HuH-7.5 (cell line): ENCODE measurements at places on chromosomes 13 and 19.

- DNase-seq, result no peak
Measured at GRCh38 chr19:2740314-2740656, 468 bp upstream of the SLC39A3 start.

DNA sequence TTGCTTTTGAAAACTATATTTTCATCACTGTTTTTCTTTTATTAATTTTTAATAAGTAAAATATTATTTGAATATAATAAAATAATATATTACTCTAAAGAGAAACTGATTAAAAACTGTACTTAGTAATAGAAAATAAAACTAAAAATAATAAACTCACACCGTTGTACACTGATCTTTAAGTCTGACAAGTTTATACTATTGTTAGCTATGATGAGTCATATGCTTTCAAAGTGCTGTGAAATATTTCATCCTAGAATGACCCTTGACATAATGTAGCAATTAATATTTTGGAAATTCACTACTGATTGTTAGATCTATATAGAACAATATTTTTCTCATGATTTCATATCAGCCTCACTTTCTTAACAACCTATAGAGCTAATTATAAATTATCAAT, 1040.6 kb upstream of the SPRY2 start:
- DNase-seq, result no peak

GRCh38 chr13:82687884-82688283, 1194.4 kb downstream of the SLITRK1 start:
- no peak for DNase-seq

GRCh38 chr19:33248104-33248503, 22.5 kb upstream of the SLC7A10 start:
- no peak for DNase-seq

- no peak for DNase-seq
Measured at GRCh38 chr13:23949200-23949599, 51.9 kb upstream of the C1QTNF9B start.

DNA sequence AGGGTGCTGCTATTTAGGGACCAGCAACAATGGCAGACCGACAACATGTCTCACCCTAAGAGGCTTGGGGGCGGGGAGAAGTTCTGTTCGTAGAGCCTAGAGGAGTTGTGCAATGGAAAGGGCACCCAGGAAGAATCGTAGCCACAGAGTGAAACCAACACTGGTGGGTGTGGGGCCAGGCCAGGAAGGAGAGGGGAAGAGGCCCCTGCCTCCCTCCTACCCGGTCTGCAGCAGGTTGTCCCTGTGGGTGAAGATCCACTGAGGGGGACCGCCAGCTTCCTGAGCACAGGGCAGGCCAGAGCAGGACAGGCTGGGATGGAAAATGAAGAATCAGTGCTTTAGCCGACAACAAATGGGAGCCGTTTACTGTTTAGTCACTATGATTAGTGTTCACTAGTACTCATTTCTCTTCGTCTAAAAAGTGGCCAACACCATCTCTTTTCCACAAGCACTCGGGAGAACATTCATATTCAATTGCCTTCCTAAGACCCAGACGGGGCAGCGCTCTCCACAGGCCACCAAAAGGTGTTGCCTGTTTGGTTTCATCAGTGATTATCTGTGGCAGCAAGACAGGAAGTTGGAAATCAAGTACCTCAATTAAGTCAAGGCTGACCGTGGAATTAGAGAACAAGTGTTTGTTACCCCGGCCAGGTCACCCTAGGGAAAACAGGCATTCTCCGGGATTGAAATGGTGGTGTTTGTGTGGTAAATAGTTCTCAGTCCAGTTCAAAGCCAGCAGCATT, 1.1 kb upstream of the ATP11A start:
- DNase-seq, result peak; percentile 30

GRCh38 chr19:11465600-11465999, 15.2 kb downstream of the ELAVL3 start:
- DNase-seq, result no peak

GRCh38 chr19:13881251-13881691, 4.3 kb downstream of the NANOS3 start:
- DNase-seq, result no peak

DNA sequence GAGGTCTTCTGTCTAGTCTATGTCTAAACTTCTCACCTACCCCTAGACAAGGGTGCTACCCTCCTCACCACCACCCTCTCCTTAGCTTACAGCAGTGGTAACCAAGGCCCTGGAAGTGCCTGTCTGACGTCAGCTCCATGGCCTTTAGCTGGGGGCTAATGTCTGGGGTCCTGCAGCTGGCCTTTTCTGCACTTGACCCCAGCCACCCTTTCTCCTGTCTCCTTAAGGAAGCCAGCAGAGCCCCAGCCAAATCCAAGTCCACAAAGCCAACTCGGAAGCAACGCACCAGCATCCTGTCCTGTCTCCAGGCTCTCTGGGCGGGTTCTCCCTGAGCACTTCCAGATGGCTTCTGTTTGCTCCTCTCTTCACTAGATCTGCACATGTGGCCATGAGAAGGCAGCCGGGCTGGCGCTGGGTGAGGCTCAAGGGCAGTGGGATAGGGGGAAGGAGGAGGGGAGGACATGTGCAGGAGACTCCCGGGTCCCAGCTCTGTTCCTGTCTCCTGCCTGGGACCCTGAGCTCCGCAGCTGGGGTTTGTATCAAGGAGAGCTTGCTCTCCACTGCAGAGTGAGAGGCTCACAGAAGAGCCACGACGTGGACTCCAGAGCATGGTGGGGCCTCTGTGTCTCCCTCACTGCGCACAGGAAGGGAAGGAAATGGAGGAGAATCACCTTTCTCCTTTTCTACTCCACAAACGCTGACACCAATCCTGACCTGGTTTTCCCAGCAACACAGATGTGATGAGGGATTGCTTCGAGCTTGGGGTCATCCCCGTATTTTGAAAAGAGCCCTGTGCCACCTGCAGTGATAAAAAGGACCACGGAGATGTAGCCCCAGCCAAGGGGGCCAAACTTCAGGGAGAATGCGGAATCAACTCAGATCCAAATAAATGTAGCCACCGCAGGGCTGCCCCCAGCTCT, 204.2 kb downstream of the USP12 start:
- DNase-seq, result no peak

GRCh38 chr19:55304279-55304978, 20.6 kb downstream of the BRSK1 start:
- DNase-seq, result peak; percentile 76

GRCh38 chr19:41735071-41735600, 20.2 kb upstream of the CEACAM6 start:
- no peak for DNase-seq

DNA sequence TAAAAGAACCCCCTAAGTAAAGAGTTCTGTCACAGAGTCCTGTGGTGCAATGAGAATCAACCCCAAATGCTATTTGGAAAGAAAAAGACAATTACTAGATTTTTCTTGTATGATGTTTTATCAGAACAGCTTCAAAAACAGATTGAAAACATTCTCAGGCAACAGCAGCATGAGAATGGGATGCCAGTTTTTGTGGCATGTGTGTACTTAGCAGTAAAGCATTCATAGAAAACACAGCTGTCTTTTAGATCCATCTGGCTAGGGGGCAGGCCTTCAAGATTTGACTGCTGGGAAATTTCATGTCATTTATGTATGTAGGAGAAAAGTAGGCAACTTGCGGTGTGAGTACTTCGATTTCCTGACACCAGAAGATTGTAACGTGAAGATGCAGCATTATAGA, 170.5 kb upstream of the HTR2A start:
- DNase-seq, result no peak

DNA sequence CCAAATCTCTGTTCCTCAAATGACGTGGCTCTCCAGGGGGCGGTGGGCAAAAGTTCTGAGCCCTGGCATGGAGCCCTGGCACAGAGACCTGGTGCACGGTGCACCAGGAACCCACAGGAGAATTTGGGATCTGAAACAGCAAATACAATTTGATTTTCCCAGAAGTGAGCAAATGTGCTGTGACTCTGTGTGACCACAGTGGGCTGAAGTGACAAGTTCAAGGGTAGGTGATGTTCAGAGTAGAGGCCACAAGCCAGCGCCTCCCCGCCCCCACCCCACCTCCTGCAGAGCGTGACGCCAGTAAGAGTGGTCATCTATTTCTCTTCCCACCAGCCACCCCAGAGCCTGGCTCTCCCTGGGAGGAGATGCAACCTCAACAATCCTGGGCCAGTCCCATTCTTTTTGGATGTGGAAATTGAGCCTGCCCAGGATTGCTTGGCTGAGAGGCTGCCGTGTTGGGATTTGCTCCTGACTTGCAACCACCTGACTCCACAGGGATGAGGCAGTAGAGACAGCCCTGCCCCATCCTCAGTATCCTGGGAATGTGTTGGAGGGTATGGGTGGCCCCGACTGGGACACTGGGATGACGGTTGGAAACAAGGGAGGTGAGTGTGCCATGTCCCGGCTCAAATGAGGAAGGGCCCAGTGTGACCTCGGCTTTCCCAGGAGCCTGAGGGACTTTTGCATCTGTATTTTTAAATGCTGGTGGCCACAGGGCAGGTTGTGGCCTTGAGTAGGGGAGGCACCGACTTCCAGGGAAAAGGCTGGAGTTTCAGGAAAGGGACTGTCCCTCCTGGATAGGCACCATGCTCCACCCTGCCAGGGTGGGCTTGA, 11.1 kb upstream of the BCL3 start:
- no peak for DNase-seq

- no peak for DNase-seq
Measured at GRCh38 chr13:44266305-44266704, 107.3 kb upstream of the SERP2 start.

DNA sequence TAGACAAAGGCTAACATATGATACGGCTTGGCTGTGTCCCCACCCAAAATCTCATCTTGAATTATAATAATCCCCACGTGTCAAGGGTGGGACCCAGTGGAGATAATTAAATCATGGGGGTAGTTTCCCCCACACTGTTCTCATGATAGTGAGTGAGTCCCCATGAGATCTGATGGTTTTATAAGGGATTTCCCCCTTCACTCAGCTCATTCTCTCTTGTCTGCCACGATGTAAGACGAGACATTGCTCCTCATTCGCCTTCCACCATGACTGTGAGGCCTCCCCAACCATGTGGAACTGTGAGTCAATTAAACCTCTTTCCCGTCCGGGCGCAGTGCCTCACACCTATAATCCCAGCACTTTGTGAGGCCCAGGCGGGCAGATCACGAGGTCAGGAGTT, 143.5 kb downstream of the RXFP2 start:
- DNase-seq, result no peak

- DNase-seq, result no peak
Measured at GRCh38 chr19:13187419-13187818, 37.2 kb downstream of the IER2 start.

GRCh38 chr13:96780105-96780504, 214.2 kb downstream of the OXGR1 start:
- no peak for DNase-seq

DNA sequence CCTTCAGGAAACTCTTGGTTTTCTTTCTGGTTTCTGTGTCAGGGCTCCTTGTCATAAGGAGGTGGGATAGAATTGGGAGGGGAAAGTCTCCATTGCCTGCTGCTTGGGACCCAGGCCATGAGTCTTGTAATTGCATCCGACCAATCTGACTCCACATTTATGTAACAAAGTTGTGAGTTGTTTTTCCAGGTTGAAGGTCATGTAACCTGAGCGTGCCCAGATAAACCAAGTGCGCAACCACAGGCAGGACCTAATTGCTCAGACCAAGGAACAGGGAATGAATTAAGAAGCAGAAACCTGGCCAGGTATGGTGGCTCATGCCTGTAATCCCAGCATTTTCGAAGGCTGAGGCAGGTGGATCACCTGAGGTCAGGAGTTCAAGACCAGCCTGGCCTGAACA, 17.8 kb downstream of the RASL11A start:
- DNase-seq, result no peak

DNA sequence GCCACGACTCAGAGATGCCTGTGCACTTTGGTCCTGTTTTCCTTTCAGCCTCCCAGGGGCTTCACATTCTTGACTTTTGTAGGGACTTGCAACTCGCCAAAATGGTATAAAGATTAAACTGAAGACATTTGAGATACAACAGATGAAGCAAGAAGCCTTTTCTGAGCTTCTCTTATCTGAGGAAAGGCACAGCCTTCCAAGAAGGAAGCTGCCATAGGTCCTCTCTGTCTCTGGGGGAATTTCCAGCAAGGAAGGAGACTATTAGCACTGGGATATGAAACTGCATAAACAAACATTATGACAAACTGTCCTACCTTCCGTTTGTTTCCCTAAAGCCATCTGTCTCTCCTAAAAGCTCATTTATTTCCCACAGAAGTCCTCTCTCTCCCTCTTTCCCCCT, 39.3 kb downstream of the TGDS start:
- no peak for DNase-seq

DNA sequence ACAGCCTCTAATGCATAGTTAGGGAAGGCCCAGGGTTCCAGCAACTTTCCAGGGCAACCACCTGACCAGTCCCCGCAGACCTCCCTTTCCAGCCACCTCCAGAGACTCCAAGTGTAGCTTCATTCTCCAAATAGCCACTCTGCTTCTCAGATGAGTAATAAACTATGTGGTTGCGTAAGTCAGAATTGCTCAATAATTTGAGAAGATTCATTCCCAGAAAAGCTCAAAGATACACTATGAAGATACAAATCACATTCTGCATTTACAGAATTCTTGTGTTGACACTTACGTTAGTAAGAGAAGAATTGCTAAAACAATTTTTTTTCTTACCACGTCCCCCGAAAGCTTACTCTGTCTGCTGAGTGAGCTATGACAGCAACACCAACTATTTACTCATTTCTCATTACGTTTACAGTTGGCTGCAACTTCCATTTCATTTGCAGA, 8.2 kb upstream of the LATS2 start:
- DNase-seq, result peak; percentile 17

GRCh38 chr19:16462757-16463250, 9.0 kb downstream of the EPS15L1 start:
- DNase-seq, result no peak

DNA sequence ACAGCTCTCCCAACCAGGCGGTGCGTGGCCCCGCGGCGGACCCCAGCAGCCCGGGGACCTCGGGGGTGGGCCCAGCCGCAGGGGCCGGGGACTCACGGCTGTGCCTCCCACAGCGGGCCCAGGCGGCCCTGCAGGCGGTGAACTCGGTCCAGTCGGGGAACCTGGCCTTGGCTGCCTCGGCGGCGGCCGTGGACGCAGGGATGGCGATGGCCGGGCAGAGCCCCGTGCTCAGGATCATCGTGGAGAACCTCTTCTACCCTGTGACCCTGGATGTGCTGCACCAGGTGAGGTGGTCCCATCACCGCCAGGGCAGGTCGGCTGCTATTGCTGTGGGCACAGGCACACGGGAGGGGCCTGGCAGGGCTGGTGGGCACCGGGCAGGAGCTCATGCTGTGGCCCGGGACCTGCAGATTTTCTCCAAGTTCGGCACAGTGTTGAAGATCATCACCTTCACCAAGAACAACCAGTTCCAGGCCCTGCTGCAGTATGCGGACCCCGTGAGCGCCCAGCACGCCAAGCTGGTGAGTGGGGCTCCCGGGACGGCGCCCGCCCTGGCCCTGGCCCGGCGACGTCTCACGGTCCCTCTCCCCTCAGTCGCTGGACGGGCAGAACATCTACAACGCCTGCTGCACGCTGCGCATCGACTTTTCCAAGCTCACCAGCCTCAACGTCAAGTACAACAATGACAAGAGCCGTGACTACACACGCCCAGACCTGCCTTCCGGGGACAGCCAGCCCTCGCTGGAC, 7.3 kb downstream of the PTBP1 start:
- DNase-seq, result no peak
